Stromal cell of bone marrow (primary cell): ENCODE measurements at places on chromosomes 6 and 20.

GRCh38 chr20:30419466-30419865, 838.0 kb upstream of the DEFB115 start:
- DNase-seq = no peak

DNA sequence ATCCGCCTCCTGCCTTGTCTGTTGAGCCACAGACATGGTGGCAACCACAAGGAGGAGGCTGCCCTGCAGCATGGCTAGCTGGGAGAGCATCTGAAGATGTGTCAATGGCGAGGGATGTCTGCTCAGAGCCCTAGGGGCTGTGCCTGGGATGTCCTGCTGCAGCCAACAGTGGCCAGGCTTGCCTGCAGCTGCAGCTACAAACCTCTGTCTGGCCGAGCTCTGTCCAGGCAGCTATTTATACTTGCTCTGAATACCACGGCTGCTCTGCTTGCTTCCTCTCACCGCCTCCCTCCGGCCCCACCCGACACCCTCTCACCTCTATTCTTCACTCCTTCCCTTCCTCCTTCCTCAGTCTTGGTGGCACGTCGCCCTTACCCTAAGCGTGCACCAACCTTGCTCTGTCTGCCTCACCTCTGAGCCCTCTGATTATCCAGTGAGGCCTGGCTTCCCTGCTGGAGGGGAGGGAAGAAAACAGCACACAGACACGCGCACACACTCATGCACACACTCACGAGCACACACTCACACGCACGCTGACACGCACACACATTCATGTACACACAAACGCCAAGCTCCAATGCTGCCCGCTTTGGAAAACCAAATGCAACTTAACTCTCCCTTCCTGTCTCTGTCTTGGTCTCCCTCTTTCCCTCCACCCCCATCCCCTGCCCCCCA, at the start of gene ANGPT4:
Gene ANGPT4 (minus strand): TSS at position 210 of the 675 bp plus-strand sequence. CDS start 120 bp downstream, at position 90.
- DNase-seq = no peak

DNA sequence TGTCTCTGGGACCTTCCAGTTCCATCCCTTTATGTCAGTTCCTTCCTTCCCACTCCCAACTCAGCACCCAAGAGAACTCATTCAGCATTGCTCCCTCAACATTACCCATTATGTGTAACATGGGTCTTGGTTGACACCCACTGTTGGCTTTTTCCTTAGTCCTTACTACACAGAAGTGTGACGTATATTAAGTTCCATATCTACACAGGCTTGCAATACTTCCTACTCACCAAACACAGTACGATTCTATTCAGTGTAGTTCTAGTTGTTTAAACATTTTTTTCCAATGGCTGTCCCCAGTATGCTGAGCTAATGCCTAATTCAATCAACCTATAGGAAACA, 37.7 kb downstream of the ARHGAP18 start:
- DNase-seq = no peak

DNA sequence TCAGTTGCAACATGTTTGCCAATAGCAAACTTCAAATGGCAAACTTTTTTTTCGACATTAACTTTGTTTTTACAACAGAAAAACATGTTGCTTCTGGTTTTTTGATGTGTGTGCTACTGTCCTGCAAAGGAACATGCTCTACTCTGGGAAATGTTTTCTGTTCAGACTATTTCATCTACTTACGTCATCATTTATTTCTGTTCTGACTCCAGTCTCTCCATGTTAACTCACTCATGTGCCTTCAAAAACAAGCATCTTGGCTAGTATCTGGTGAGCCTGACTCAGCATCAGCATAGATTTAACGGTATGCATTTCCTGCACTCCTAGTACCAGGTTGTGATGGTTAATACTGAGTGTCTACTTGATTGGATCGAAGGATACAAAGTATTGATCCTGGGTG, 36.1 kb upstream of the MAP7 start:
- peak; percentile 82 for DNase-seq

DNA sequence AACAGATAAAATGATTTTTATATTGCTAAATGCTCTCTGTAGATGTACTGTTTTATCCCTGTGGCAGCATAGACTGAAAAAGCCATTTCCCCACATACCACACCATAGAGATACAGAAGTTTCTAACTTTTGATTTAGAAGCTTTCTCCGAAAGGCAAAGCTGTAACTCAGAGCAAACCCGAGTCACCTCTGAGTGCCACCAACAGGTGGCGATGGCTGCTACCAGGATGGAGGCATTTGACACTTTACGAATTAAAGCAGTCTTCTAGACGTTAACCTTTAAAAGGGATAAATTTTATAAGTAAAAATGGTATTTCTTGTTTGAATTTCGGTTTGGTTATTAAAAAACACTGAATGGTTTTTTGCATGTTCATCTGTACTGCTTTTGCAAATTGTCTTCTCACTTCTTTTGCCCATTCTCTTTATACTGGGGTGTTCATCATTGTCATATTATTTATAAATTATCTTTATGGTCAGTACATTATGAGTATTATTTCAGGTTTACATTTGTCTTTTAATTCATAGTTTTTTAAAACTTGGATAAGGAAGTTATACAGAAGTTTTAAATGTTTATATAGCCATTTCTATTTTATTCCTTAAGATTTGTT, 201.0 kb upstream of the CEP162 start:
- peak; percentile 45 for DNase-seq

DNA sequence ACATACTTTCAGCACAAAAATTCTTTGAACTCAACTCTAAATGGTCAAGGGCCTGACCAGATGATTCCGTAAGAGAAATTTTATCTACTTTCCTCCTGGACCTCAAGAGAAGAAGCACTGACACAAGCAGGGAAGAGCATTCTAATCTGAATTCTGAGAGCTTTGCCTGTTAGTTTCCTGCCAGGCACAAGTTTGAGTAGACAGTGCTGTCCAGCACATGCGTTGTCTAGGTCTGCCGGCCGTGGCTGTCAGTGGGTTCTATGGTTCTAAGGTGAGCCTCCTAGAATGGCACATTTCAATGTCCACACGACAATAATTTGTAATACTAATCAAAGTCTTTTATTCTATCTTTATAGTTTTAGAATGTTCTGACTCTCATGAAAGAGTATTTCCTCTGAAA, 91.9 kb downstream of the RFPL4B start:
- DNase-seq = no peak

DNA sequence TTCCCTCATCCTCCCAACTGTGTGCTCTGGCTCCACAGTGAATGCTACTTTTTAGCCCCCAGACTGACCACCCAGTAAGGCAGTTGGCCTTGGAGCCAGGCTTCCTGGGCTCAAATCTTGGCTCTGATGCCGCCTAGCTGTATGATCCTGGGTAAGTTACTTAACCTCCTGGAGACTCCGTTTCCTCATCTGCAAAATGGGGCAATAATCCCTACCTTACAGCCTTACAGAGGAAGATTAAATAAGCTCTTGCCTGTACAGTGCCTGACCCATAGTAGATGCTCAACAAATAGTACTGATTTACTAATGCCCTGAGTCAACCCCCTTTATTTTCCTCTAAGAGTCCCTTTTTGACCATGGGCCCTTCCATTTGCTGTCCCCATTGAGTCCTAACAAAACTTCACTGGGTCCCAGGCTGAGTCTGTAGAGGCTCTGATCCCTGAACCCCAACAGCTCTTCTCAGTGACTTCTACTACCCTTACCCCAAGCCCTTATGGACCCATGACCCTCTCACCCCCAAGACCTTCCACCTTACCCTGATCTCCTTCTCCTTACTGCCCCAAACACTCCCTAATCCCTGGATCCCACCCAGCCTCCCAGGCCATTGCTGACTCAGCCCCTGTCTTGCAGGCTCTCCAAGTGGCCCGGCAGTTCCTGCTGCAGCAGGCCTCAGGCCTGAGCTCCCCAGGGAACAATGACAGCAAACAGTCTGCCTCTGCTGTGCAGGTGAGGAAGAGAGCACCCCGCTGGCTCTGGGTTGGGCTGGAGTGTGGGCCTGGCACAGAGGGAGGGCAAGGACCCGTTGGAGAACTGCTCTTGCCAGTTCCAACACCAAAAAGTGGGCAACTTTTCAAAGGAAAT, 31.4 kb downstream of the FOXP4 start:
- peak; percentile 6 for DNase-seq

DNA sequence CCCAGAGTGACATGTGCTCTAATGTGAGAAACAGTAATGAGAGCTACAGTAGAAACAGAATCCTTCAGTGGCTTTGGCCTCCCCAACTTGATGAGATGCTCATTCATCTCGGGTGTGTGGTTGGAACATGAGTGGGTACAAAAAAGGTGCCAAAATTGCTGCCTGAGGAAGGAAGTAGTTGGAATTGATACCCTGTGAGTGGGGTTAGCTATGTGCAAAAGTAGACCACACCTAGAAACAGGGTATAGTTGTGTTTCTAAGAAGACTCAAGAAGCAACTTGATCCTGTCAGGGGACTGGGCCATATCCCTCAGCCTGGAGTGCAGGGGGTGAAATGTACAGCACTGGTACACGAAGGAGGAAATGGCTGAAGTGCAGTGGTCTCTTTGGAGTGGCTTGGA, 206.4 kb upstream of the SUPT3H start:
- DNase-seq = no peak

DNA sequence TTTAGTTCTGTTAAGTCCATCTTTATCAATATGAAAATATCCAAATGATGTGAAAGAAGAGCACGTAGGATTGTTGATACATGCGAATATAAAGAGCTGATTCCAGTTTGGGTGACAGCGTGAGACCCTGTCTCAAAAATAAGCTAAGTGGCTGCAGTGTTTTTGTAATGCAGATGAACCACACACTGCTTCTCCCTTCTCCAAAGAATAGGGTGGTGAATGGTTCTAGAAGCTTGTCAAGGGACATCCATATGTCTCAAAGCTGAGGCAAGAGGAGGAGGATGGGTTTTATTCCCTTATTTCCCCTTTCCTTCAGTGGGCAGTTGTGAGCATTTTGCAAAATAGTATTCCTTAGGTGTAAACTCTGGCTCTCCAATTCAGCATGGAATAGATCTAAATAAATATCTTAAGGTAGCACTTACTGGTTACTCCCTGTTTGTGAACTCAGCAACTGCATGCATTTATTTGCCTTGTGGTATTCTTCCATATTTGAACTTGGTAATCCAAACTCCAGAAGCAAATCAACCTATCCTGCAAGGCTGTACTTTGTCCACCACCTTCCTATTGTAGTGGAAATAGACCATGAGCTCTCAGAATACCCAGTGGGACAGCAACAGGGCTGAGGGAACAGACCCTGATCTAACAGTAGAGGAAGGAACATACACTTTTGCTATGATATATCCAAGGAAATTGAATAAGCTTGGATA, 38.0 kb downstream of the XRN2 start:
- DNase-seq = no peak

GRCh38 chr6:63807056-63807455, 171.5 kb downstream of the PHF3 start:
- DNase-seq = no peak

- no peak for DNase-seq
These were observed 3.2 kb downstream of the POLR1C start for GRCh38 chr6:43520097-43520496.

GRCh38 chr6:169140986-169141495, 112.6 kb downstream of the THBS2 start:
- DNase-seq = no peak

GRCh38 chr6:156828280-156828703, 51.1 kb downstream of the ARID1B start:
- DNase-seq = peak; percentile 76

DNA sequence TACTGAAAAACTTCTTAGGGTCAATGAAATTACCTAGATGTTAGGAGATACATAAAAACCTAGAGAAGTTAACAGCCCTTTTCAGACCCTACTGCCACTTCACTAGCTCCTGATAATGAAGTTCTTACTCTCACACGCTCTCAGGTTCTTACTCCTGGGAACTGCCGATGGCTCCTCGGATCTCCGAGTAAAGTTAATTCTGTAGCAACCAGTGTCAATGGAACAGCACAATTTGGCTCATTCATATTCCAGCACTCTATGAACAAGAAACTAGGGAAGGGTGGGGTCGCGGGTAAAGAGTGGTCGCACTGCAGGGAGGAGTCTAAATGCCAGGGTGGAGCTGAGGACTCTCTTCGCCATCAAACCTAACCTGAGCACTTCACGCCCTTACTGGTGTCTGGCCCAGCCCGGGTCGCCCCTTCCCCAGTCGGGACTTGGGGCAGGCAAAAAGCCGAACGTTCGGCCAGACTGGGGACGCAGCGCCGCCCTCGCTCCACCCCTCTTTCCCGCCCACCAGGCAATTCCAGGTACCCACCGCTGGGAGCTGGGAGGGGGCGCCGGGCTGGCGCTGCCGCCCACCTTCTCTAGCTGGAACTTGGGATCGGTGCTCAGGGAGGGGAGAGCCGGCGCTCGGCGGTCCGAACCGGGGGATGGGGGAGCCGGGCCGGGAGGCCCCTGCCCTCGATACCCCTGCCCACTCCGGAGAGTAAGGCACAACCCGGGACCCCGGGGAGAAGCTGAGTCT, 744 bp downstream of the RAB23 start:
- peak; percentile 43 for DNase-seq

DNA sequence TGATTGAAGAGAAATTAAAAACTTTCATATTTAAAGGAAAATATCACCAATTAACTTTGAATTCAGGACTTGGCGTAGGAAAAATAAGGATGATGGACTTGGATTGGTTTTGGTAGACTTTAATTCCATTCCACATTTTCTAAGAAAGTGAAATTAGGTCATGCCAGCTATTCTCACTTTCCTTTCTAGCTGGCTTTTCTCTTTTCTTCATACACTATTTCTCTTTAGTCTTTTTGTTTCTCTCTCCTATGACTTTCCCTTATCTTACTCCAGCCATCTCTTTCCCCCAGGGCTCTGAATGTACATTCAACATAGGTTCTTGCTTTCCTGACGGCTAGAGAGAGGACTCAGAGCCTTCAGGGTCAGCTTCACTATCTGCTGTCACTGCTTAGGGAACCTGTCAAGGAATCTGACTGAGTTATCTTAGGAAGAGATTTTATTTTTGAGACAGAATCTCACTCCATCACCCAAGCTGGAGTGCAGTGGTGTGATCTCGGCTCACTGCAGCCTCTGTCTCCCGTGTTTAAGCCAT, 61.4 kb upstream of the MCM9 start:
- no peak for DNase-seq

- no peak for DNase-seq
These were observed 104.9 kb upstream of the SLC22A23 start for GRCh38 chr6:3561725-3562124.

DNA sequence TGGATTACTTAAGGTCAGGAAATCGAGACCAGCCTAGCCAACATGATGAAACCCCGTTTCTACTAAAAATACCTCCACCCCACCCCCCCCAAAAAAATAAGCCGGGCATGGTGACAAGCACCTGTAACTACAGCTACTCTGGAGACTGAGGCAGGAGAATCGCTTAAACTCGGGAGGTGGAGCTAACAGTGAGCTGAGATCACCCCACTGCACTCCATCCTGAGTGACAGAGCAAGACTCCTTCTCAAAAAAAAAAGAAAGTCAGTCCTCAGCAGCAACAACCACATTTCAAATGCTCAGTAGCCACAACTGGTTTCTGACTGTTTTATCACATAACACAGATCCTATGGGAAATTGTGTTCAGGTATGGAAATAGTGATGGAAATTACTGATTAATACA, 135.3 kb downstream of the HFE start:
- no peak for DNase-seq

DNA sequence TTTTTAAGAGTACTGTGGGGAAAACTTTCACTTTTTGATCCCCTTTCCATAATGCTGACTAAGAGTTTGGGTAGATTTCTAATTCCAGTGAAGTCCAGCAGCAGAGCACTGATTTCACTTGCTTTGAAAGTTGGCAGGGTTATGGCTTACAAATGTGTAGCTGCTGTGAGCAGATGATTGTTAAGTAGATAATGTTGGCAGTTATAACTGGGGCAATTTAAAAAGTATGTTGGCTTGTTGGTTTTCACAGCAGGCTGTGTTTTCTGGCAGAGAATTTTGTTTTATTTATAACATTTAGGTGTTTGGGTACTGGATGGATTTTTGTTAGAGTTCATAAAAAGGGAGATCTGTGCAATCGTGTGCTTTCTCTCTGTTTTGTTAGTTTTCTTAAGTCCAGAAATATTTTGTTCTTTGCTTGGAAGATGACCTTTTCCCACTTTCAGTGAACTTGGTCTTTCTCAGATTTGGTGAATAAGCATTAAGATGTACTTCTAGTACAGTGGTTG, 31.4 kb downstream of the AFDN start:
- DNase-seq = peak; percentile 71
